Hematopoietic multipotent progenitor cell treated with erythropoietin and hydrocortisone succinate and interleukin-3 and kit ligand, for 6 days (in vitro differentiated cells): ENCODE measurements at places on chromosomes 3 and 15.

DNA sequence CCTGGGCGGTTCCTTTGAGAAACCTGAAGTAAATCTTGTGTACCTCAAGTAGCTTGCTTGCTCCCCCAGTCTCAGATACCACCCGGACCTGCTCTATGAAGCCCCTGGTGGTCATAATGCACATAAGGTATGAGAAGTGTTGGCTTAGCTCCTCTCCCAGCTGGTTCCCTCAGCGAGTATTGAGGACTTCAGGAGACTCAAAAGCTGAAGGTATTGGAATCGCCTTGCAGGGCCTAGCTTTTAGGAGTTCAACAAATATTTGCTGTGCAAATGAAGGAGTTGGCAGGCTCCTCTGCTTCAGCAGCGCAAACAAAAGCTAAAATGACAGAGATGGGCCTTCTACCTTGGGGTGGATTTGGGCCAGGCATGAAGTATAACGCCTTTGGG lies 1.7 kb downstream of the CMTM8 start:
- DNase-seq: peak; percentile 77

DNA sequence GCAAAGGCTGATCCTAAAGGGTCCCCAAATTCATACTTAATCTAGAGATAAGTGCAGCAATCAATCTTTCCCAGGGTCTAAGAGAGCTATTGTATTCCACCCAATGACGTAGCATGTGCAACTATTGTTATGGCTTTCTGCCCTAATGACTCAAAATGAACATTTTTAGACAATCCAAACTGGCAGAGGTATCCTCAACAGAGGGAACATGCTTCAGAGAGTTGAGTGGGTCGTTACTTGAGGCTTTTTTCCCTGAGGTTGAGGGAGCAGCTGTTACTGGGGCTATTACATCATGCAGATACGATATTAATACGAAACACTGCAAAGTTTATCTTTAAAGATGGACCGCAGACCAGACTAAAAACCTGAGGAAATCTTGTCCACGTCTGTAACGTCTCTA lies 278.3 kb upstream of the WNT5A start:
- no peak for DNase-seq

DNA sequence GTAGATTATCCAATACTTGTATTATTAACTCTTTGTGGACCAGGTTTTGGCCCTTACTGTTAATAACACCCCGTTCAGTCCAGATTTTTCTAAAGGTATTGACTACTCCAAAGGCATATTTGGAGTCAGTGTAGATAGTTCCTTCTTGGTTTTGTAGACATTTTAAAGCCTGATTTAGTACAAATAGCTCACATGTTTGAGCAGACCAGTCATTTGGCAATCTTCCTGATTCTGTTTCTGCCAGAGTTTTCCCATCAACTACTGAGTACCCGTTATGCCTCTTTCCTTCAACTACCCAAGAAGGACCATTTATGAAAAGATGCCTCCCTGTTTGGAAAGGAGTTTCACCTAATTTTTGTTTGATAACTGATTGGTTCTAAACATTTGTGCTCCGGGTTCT lies 82.0 kb downstream of the CHCHD4 start:
- DNase-seq: no peak

DNA sequence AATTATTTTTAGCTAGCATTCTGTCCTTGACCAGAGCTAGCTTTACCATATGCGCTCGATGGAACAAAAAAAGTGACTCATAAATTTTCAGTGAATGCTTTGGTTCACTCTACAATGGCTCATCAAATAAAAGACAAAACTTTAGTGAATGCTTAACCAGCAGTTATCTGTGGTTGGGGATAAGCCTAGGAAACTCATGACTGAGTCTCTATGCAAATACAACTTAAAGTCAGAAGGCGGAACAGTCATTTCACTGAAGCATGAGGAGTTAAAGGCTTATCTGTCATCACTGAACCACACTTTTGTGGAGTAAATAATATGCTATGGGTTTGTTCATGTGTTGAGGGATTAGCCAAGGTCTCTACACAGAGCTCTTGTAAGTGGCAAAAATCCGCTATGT lies 308.4 kb downstream of the SQOR start:
- no peak for DNase-seq

DNA sequence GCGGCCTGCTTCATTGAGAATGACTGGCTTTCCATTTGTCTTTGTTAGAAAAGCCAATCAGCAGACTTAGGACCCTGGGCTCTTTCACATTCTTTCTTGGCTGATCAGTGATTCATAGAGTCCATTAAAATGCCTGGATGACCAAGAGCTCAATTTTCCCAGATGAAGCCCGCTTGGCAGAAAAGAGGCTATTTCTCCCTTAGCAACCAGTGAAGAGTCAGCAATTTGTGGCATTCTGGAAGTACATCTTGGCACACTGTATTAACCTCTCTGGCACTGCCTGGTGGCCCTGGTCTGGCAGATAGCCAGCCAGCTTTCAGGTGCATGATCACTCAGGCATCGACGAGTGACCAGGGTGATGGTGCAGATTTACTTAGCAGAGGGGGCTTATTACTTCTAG lies 145.7 kb upstream of the PLAAT1 start:
- DNase-seq: no peak

DNA sequence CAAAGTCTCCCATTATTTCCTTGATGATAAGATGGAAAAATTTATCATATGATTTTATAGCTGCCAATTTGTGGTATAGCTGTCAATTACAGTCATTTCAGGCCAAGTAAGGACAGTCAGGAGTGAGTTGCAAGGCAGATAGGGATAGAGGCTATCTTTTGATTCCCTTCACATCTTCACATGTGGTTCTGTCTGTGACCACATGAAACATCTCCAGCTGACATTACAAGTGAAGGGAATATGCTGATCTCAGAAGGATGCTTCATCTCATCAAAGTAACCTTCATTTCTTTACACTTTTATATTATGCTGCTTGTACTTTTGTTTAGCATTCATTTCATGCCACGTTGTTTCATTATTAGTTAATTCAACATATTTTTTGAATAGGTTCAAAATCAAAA lies 136.9 kb upstream of the CFAP20DC start:
- DNase-seq: no peak

GRCh38 chr3:190169877-190170276 lies 49.2 kb upstream of the P3H2 start:
- no peak for DNase-seq

GRCh38 chr15:74240002-74240568 lies 4.0 kb downstream of the CCDC33 start:
- DNase-seq: peak; percentile 56

DNA sequence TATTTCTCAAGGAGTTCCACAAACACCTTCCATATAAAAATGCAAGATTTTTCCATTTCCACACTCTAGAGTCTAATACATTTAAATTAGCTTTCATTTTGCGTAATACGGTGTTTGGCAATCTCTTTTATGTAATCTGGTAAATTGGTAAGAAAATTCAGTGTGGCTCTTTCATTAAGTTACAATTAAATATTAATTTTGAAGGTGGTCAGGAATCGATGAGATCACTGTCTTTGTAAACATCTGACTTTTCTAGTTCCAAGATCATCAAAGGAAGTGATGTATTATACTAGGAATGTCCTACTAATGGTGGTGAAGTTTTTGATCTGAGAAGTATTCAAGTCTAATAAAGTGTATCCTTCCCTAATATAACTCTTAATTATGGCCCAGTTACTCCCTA lies 1.1 kb upstream of the UTS2B start:
- no peak for DNase-seq
